ENCODE measurements at places on chromosomes 7 and 10.
A peak's percentile ranks its signal among the peaks of the same experiment; 100 is the strongest.

- no peak for DNase-seq
Observed at GRCh38 chr10:60441515-60441914, 51.8 kb upstream of the ANK3 start.

- peak; percentile 65 for DNase-seq
Observed at GRCh38 chr10:71708301-71708703, 11.3 kb downstream of the C10orf105 start.

DNA sequence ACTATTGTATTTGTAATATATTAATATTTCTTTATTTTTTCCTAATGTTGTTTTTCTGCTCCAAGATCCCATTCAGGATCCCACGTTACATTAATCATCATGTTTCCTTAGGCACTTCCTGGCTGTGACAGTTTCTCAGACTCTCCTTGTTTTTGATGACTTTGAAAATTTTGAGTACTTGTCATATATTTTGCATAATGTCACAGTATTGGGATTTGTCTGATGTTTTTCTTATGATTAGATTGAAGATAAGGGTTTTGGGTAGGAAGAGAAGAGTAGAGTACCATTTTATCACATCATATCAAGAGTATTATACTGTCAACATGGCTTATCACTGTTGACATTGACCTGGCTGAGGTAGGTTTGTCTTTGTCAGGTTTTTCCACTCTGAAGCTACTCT lies 146.3 kb upstream of the TPK1 start:
- no peak for DNase-seq

- DNase-seq = no peak
Observed at GRCh38 chr10:112810711-112811151, 139.3 kb upstream of the TCF7L2 start.

GRCh38 chr10:121260377-121260776 lies 337.9 kb downstream of the FGFR2 start:
- no peak for DNase-seq

- DNase-seq = no peak
Observed at GRCh38 chr7:50739744-50740435, 42.8 kb downstream of the GRB10 start.

DNA sequence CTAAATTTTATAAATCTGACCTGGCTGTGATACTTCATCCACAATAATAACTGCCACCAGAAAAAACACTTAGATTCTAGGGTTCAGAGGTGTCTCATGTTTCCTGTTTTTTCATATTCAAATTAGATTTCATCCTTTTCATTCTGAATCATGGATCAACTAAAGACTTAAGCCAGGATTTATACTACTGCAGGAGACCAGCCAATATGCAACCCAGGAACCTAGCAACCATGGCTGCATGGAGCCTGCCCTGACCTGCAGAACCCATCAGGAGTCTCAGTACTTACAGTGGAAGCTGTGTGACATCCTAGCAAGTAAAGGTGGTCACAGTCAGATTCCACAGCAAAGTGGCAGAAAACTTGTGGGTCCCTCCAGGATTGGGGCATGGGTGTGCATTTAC lies 40.5 kb upstream of the RNF148 start:
- no peak for DNase-seq

DNA sequence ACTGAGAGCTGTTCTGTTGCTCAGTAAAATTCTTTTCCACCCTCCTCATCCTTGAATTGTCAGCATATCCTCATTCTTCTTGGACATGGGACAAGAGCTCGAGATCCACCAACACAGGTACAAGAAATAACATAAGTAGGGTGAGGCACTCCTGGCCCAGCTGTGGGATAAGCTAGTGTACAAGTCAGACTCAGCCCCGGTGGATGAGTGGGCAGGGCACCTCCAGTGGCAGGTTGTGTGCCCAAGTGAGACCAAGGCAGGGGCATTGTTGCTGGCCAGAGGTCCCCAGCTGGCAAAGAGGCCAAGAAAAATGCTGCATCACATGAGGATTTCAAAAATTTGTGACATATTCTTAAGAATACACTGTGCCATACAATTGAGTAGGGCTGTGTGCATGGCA lies 402.0 kb upstream of the ZWINT start:
- DNase-seq = no peak

GRCh38 chr7:1404898-1405548 lies 54.2 kb downstream of the MICALL2 start:
- no peak for DNase-seq

- no peak for DNase-seq
Observed at GRCh38 chr10:12712293-12712983, 289.1 kb downstream of the CCDC3 start.

DNA sequence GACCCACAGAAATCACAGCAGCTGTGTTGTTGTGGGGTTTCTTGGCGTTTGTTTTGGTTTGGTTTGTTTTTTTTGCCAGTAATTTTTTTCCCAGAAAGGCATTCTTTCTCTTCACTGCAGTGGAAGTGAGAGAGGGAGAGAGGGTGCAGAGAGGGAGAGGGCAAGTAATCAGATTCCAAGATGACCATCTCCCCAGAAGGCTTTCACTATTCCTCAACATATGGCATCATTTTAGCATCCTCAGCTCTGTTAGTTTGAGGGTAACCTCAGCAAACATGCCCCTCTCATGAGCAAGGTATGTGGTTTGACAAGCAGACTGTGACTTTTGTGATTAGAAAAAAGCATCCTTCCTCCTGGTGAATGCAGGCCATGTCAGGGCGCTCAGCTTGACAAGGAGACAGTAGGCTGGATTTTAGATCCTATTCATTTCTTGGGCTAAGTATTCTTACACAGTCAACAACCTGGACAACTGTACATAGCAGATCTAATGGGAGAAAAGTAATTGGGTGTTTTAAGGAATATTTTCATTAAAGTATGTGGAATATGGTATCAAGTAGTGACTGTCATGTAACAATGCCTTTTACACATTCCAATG lies 86.3 kb upstream of the PIK3CG start:
- no peak for DNase-seq

GRCh38 chr10:129727071-129727470 lies 237.0 kb downstream of the EBF3 start:
- no peak for DNase-seq

DNA sequence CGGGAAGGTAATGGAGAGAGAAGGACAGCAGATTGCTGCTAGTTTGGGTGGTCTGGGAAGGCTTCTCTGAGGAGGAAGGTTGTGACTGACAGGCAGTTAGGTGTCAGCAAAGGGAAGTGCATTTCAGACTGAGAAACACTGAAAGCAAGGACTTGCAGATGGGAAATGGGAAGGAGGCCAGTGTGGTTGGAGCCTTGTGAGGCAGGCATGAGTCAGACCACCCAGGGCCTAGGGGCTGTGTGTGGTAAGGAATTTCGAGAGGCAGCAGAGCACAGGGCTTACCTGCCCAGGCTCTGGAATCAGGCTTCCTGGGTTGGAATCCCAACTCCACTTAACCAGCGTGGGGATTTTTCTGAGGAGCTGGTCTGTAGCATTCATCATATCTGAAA lies 53.5 kb downstream of the NRF1 start:
- no peak for DNase-seq

GRCh38 chr7:117538053-117538452 lies 58.2 kb downstream of the CFTR start:
- DNase-seq = no peak

- no peak for DNase-seq
Observed at GRCh38 chr10:119663866-119664698, 12.9 kb downstream of the BAG3 start.

- DNase-seq = peak; percentile 40
Observed at GRCh38 chr7:1885465-1886226, 215.6 kb downstream of the ELFN1 start.

Measured in right cardiac atrium (tissue), 5 donors.